ENCODE measurements at places on chromosomes 7 and 10. TPM values are rescaled to one million over a fixed set of nuclear protein-coding genes. Genes with fewer than 3 reads are reported as not detected.
A peak's percentile ranks its signal among the peaks of the same experiment; 100 is the strongest.

DNA sequence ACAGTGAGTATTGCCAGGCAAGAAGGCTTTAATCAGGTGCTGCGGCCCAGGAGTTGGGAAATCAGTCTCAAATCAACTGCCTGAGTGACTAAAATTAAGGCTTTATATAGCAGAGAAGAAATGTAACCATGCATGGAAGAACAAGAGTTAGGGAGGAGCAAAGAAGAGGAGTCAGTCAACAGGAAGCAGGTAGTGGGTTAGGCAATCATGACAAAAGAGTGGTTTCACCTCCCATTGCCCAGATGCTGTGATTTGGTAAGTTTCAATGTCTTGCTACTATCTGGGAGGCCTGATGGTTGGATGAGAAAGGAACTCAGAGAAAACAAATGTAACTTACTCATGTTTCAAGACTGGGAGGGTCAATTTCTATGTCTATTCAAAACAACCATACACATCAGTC is 998.3 kb downstream of the GATA3 start:
- DNase-seq = no peak

DNA sequence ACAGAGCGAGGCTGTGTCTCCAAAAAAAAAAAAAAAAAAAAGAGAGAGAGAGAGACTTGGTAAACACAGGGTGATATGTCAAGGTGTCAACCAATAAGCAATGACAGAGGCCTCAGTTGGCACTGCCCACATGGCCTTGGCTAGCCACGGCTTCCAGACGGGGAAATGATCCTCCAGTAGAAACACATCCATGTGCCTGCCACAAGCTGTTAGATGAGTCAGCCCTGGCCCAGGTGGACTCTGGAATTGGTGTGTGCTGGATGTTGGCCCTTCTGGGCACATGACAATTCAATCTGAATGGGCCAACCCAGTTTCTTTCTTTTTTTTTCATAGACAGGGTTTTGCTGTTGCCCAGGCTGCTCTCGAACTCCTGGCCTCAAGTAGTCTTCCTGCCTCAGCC is 13.7 kb downstream of the RFC2 start:
- peak; percentile 68 for DNase-seq

DNA sequence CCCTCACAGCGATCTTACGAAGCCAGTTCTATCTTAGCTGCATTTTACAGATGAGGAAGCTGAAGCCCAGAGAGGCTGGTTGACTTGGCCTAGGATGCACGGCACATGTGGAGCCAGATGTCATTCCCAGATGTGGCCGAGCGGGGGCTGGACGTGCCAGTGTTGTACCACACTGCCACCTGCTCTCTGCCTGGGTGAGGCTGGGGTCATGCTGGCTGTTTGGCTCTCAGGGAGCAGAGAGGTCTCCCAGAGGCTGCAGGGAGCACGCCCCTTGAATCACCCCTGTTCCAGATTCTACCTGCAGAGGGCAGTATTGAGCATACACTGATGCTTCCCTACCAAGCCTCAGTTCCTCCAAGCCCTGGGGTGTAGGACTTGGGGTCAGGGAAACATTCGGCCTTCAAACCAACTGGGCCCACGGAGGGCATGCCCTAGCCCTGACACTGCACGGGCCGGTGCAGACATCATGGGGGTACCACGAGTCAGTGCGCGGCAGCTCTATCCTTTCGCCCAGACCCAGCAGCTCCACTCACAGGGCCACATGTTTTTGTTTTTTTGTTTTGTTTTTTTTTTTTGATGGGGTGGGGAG is 3.8 kb upstream of the GTF2IRD1 start:
- DNase-seq = peak; percentile 58

GRCh38 chr7:30667172-30667571 is 15.1 kb downstream of the CRHR2 start:
- DNase-seq = no peak

DNA sequence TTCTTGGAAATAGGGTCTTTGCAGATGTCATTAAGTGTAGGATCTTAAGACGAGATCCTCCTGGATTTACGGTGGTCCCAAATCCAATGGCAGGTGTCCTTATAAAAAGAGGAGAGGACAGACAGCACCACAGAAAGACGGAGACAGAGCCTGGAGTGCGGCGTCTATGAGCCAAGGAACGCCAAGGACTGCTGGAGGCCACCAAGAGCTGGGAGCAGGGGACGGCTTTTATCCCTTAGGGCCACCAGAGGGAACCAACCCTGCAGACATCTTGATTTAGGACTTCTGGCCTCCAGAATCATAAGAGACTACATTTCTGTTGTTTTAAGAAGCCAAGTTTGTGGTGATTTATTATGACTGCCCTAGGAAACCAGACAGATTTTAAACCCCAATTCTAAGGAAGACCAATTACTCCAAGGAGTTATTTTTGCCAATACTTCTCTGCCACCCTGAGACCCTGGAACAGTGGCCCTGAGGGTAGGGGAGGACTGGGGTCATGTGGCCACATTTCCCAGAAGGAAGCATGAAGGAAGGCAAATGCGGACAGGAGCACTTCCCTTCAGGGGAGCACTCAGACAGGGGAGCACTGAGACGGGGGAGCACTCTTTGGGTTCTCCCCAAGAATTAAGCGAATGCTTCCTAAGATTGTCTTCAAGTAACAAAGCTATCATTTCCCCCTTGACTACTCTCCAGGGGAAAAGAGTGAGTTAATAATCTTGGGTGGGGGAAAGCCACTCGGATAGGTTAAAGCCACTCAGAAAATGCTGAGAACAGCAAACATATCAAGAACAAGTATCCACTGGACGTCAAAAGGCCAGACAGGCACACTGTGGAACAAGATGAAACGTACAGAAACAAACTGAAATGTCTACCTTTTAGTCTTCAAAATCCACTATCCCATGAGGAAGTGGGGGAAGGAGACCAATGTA is 67.5 kb downstream of the CHST15 start:
- peak; percentile 39 for DNase-seq

GRCh38 chr7:20347680-20348079 is 17.0 kb downstream of the ITGB8 start:
- no peak for DNase-seq

ZNF398 gene
- 9.9 TPM for polyA plus RNA-seq

DNA sequence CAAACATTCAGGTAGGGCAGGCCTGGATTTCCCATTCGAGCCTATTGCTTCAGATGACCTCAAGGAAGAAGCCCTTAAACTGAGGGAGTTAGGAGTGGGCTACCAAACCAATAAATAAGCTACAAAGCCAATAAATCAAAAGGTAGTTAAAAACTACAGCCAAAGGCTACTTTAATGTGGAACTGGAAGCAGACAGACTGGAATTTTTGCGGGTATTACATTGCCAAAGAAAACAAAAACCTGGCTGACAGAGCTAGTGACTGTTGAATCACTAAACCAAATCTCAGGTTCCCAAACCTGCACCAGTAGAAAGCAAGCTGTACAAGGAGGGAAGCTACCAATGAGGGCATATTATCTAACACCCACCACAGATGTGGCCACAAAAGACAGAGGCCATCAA is 315.6 kb downstream of the GRM8 start:
- no peak for DNase-seq

DNA sequence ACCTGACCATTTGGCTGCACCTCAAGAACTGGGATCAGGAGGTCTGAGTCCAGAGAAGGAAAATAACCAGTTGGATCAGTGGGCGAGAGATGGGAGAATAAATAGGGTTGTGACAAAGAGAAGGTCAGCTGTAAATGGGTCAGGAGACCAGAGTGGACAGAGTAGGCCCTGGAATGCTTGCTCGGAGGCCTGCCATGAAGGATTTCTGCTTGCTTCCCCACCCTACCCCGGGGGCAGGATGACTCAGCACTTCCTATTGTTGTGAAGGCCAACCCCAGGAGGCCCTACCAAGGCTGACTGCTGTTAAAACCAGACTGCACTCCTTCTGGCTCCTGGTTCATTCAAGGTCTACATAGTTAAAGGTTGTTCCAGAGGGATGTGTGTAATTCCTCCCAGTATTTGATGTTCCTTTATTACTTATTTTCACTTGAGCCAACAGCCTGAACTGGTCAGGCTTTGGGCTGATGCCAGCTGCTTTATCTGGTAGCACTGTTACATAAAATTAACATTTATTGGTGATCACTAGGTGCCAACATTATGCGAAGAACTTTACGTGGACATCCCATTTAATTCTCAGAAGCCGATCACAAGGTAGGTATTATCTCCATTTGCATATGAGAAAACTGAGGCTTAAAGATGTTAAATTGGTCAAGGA is 27.3 kb upstream of the IFRD1 start:
- peak; percentile 39 for DNase-seq

- no peak for DNase-seq
Observed at GRCh38 chr10:43821103-43821502, 172.4 kb upstream of the ZNF32 start.

DNA sequence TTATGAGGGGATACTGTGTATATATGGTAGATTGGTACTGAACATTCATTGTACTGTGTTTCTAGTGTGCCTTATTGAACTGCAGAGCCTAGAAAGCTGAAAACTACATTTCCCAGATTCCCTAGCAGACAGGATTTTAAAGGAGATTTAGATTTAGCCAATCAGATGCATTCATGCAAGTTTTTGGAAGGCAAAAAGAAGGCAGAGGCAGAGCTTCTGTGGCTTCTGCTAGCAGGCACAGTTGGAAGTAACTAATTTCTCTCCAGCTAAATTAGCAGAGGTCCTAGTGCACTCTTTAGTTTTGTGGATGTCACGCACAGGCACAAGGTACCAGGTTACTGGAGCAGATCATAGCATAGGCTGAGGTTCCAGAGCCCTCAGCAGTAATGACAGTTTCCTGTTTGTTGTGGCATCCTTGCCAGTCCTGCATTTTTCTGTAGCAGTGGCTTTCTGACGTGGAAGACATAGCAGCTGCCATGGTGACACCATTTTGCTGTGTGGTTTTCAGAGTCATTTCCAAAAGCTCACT is 83.7 kb upstream of the CCDC71L start:
- DNase-seq = no peak

DNA sequence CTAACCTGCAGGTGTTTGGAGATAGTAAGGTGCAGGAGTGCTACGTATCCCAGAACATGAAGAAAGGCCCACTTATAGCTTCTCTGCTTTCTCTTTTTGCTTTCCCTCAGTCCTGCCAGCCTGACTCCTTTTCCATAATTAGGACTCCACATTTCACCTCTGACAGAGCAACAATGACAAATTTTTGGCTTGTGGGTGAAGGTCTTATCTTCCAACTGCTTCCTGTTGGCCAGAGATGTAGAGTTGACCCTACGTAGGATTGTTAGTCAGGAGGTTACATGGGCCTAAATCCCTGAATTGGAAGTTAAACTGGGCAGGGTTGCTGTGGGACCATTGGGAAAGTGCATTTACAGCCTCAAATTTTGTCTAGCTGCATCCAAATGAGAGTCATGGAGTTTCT is 21.3 kb downstream of the RP9 start:
- DNase-seq = no peak

GRCh38 chr10:60778971-60779796 is 906 bp downstream of the CDK1 start:
- peak; percentile 18 for DNase-seq

MNX1 gene
- polyA plus RNA-seq = 7.6 TPM

GRCh38 chr10:1217661-1218060 is 161.5 kb downstream of the WDR37 start:
- DNase-seq = no peak

DNA sequence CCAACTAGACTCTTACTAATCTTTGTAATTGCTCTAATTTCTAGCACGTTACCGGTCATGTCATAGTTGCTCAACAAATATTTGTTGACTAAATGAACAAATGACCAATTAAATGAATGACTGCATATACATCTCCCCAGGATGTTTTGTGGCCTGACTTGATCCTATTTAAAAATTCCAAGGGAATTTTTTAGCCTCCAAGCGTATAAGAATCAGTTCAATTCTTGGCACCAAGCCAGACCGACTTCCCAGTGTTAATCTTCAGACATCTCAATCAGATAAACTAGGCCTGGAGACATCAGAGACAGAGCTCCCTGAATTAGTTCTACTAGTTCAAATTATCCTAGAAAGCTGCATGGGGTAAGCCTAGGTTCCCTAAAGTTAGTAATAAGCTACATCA is 96.0 kb downstream of the GSAP start:
- DNase-seq = no peak

GPRIN2 gene
- 25.1 TPM for polyA plus RNA-seq

OR2A42 gene
- 0.03 TPM for polyA plus RNA-seq

DNA sequence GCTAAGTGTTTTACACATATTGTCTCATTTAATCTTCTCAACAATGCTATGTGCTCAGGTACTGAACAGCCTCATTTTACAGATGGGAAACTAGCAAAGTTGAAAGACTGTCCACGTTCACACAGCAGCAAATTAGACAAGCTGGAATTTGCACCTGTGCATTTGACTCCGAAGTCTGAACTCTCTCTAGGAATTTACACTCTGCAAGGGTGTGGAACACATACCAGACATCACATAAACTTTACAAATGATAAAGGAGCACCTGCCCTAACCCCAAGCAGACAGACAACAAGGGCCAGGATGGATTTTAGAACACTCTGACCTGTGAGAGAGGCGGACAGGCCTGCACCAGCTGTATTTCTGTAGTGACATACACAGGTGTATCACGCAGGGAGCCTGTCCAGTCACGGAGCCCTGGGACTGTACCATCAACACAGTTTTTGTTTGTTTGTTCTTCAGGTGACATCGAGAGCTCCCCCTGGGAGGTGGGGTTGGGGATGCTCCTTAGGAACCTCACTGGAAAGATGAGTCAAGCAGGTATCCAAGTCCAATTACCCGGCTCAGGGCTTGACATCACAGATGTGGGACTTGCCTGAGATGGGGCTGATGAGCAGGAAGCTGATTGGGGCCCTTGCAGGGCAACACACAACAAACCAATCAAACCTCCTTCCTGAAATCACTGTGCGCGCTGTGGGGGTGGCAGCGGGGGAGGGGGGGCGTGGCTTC is 31.0 kb downstream of the MKI67 start:
- DNase-seq = peak; percentile 63

- no peak for DNase-seq
Observed at GRCh38 chr7:71824006-71824760, 588.0 kb downstream of the CALN1 start.

GRCh38 chr7:102455596-102455995 is 9.1 kb downstream of the ALKBH4 start:
- no peak for DNase-seq

DNA sequence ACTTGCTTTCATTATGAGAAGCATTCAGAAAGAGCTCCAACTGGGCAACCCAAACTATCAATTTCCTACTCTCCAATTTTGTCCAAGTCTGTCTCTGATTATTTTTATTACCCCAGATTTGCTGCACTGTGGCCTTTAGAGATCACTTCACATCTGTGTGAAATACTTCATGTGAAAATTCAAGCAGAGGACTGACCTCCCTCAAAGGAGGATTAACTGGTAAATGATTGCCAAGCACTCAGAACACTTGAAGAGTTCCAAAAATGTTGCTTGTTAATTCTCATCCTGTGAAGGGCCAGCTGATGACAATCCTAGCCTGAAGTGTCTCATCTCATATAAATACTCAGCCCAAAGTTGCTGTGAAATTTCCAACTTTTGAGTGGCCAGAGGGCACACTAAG is 182.8 kb upstream of the DGKB start:
- DNase-seq = no peak

- DNase-seq = no peak
Observed at GRCh38 chr10:108410236-108410635, 1245.7 kb upstream of the SORCS1 start.

GRCh38 chr10:114320249-114321116 is 81.4 kb downstream of the VWA2 start:
- DNase-seq = no peak

All from small intestine (tissue), 16 donors.